ENCODE measurements at places on chromosomes 6 and 20.
A peak's percentile ranks its signal among the peaks of the same experiment; 100 is the strongest.

GRCh38 chr20:10861619-10862018 is 187.8 kb upstream of the JAG1 start:
- no peak for DNase-seq

GRCh38 chr6:36349240-36349639 is 12.6 kb upstream of the BNIP5 start:
- DNase-seq: no peak

GRCh38 chr6:147222160-147222838 is 18.1 kb downstream of the STXBP5 start:
- DNase-seq: no peak

GRCh38 chr20:57395111-57395966 is 4.1 kb downstream of the RBM38 start:
- no peak for DNase-seq

GRCh38 chr6:149846321-149846720 is 17.8 kb downstream of the LRP11 start:
- no peak for DNase-seq

- DNase-seq: no peak
Measured at GRCh38 chr6:5302220-5302946, 41.1 kb downstream of the FARS2 start.

DNA sequence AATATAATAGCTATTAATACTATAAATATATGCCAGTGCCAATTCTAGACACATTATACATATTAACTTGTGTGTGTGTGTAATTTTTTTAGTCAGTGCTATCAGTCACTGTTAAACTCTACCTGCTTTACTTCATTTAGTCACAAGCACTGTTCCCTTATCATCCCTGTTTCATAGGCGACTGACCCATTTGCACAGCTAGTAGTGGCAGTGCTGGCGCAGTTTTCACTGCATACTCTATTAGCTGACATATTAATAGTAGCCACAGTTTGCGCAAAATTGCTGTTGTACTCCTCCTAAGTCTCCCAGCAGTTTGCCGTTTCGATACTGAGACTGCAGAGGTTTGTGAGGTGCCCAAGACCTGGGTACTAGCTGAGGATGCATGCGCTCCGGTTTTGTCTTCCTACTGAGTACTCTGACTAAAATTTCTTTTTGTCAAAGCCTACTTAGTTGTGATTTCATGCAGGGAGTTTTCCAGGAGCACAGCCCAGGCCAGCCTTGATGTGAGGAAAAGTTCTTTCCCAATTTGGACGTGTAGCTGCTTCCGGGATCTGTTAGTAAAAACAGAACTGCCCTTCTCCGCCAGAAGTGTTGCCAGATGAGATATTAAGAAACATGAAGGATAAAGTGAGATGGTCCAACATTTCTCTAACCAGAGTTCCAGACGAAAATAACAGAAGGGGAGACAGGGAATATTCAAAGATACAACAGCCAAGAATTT is 5.6 kb downstream of the BAG2 start:
- DNase-seq: peak; percentile 86

DNA sequence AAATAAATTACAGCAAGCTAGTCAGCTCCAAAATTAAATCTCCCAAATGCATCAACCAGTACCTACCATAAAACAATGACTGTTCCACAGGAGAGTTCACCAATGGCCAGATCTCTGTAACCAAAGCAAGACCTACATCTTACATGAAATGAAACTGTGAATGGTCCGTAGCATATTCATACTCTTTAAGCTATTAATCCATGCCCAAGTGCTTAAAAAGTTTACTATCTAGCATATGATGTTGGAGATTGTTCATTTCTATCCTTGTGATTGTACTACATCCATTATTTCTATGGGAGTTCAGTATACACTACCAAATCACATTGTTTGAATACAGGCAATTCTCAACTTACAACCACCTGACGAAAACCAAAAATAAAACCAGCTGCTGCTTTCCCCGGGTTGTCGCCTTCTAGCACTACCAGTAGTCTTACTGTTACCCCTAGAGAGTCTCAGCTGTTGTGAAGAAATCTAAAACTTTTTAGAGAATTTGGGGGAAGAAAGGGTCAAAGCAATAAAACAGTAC is 38.0 kb downstream of the HIVEP2 start:
- no peak for DNase-seq

DNA sequence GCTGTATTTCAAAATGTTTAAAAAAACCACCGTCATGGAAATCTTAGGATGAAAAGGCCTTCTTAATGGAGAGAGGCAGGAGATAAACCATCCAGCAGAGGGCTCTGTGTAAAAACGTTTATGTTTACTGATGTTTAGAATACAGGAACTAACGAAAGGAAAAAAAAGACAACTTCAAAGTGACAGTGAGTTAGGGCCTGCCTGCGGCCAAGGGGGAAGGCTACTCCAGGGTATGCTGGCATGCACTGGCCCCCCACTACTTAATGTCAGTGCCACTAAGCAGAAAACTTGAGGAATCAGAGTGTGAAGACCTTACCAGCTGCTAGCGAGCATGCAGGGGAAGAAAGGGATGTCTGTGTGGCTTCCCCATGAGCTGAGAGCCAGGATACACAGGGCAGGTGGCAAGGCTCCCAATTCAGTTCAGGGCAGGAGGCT is 47.7 kb downstream of the AKAP7 start:
- peak; percentile 54 for DNase-seq

GRCh38 chr6:294656-295565 is 2.6 kb downstream of the DUSP22 start:
- DNase-seq: no peak

DNA sequence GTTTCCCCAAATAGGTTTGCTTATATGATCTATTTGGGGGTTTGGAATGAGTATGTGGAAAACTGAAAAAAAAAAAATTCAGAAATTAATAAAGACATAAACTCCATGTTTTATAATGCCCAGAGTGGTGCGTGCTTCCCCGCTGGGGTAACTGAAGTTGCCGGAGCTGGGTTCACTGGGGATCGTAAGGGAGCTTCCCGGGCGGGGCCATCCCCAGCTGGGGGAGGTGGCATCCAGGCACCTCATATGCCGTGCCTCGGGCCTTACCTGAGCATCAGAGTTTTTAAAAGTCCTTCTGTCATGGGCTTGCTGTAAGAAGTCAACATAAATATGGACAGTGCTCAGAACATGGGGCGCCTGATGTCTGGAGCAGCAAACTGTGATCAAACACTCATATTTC is 17.9 kb upstream of the RAMACL start:
- DNase-seq: no peak

GRCh38 chr6:8110117-8110721 is 7.9 kb upstream of the EEF1E1 start:
- DNase-seq: no peak

- no peak for DNase-seq
Measured at GRCh38 chr6:111484633-111484930, 1.6 kb upstream of the REV3L start.
